NCI-H446 (cell line): ENCODE measurements at places on chromosomes 12 and 14.

DNA sequence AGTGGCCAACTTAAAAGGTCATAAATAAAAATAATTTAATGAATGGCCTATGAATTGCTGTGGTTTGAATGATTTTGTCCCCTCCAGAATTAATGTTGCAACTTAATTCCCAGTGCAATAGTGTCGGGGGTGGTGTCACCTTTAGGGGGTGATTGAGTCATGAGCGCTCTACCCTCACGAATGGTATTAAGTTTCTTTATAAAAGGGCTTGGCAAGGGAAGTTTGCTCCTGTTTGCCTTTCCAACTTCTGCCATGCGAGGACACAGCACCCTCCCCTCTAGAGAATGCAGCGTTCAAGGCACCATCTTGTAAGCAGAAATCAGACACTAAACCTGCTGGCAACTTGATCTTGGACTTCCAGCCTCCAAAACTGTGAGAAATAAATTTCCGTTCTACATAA is 253.3 kb downstream of the ATXN7L3B start:
- DNase-seq, result no peak

- no peak for DNase-seq
These were observed 906 bp downstream of the LARP4 start for GRCh38 chr12:50401500-50402081.

DNA sequence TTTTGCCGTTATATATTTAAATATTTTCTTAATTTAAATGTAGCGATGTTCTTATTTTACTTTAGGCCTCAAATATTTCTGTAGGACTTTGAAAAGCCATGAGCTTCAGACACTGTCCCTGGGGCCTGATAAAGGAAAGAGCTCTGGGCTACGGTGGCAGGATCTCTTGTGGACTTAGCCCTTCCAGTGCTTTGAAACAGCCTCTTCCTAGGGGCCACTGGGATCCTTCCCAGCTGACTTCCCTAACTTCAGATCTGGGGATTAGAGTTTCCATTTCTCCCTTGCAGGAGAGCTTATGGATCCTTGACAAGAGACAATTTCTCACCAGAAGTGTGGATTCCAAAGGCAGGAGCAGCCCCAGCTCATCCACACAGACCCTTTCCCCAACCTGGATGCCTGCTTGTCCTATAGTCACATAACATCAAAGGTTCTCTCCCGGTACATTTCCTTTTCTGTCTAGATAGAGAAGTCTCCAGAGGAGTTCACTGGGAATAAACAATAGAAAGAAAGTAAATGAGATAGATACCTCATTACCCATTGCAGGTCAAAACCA is 221.4 kb downstream of the TTC6 start:
- no peak for DNase-seq

GRCh38 chr12:90080616-90081015 is 372.0 kb upstream of the ATP2B1 start:
- no peak for DNase-seq

- no peak for DNase-seq
These were observed 188.4 kb downstream of the DUSP6 start for GRCh38 chr12:89163918-89164317.

DNA sequence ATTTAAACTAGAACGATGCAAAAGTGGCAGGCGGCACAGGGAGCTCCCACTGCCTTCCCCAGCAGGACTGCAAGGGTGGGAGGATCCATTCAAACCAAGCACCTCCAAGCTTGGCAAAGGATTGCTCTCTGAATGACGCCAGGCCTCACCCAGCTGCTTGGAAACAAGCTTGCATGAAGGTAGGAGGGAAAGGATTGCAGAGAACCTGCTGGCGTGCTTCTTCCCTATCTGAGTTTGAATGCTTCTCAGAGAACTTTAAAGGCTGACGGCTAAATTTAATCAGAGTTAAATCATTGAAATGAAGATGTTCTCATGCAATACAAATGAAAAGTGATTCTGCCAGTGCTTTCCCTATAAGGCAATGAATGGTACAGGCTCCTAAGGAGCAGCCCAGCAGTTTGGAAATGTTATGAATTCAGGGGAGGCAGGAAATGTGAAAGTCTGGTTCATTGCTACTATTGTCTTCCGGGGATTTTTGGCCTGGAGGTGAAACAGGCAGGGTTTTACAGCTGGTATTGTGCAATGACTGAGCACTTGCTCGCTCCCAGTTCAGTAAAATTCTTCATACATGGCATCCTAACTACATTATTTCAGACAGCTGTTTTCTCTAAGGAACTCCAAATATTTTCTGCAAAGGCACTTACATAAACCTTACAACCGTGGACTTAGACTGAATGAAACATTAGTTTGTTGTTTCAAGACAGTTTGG is 31.9 kb upstream of the DUSP6 start:
- peak; percentile 41 for DNase-seq

DNA sequence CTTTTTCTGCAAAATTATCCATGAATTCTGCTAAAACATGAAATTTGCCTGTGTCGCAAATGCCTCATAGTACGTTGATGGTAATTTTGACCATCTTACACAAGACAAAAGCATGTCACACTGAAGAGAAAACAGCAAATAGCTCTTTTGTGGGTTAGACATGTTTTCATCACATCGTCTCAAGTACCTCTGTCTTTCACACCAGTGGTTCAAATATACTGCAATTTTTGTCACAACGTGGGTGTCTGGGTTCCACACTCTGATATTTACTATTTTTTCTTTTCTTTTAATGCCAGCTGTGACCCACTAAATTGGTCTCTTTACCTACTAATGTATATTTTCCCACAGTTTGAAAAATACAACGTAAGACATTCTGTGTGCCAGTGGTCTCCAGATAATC is 10.4 kb downstream of the KLRB1 start:
- DNase-seq, result no peak

- no peak for DNase-seq
These were observed 20.1 kb downstream of the MBIP start for GRCh38 chr14:36300337-36300736.

DNA sequence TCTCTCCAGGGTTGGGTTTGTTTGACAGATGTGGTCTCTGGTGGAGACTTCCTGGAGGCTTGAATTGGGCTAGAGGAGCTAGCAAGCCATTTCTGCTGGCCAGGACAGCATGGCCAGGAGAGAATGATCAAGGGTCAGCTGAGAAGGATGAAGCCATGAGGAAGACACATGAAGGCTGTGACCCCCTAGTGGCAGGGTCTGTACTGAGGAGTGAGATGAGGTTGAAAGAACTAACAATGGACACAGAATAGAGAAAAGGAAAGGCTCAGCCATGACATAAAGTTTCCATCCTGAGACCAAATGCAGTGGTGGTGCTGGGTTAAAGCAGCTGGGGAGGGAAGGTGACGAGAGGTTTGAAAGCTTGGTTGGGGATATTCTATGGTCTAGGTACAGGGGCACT is 89.9 kb downstream of the NT5DC3 start:
- DNase-seq, result no peak

- DNase-seq, result no peak
These were observed 12.9 kb downstream of the ISCA2 start for GRCh38 chr14:74506411-74506851.

GRCh38 chr14:101223561-101224162 is 320.1 kb upstream of the RTL1 start:
- DNase-seq, result no peak

GRCh38 chr12:77481687-77482086 is 349.0 kb upstream of the NAV3 start:
- DNase-seq, result no peak

- DNase-seq, result no peak
These were observed 39.6 kb downstream of the IQSEC3 start for GRCh38 chr12:106118-106591.
